M059J (cell line): ENCODE measurements at places on chromosomes 6 and 20. TPM values are rescaled to one million over a fixed set of nuclear protein-coding genes. Genes with fewer than 3 reads are reported as not detected.

DNA sequence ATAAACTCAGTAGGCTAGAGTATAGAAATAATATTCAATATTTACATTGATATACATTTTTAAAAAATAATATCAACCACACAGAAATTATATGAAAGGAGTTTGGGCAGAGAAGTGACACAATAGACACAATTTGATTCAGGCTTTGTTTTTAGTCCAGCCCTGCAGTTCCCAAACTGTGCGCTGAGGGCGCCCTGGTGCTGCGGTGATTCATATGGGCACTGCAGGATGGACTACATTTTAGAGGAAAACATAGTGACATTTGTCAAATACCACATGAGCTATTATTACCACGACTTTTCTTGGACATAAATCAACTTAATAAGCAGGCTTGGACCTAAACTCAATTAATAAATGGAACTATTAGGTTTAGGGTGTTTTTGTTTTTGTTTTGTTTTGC is 364.3 kb upstream of the ID4 start:
- peak; percentile 26 for DNase-seq

- peak; percentile 96 for DNase-seq
Measured at GRCh38 chr20:21433329-21433890, 36.1 kb upstream of the NKX2-4 start.

Gene SYNGAP1
- total RNA-seq = 2.5 and 5.7 TPM in 2 replicates

DNA sequence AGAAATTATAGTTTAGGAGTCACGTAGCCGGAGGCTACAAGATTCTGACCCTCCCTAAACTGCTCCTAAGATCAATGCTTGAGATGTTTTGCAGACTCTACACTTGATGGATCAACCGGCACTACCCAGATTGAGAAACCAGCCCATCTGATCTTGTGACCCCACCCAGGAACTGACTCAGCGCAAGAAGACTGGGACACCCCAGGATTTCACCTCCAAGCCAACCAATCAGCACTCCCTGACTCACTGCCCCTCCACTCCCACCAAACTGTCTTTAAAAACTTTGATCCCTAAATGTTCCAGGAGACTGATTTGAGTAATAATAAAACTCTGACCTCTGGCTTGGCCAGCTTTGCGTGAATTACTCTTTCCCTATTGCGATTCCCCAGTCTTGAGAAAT is 99.8 kb downstream of the OPRM1 start:
- DNase-seq = peak; percentile 14

Gene RNF146
- total RNA-seq = 23.0 and 37.2 TPM in 2 replicates

- DNase-seq = peak; percentile 23
Measured at GRCh38 chr6:43310134-43310533, 1.5 kb upstream of the CRIP3 start.

GRCh38 chr6:100230953-100231316 is 233.8 kb downstream of the SIM1 start:
- DNase-seq = peak; percentile 65

DNA sequence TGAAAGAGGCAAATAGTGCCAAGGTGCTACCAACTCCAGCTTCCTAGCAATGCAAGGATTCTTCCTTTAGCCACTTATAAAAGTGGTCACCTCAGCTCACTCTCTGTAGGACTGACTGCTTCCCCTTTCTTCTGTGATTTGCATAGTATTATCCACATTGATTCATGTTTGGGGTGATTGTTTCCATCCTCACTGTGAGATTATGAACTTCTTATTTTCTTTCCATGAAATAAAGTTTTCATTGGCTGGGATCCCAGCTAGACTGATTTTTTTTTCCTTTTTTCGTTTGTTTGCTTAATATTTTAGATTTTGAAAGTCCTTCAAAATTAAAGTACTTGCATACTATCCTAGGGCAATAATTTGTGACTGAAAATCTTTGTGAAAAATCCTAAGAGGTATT is 50.5 kb downstream of the EYA4 start:
- no peak for DNase-seq
